ENCODE measurements at places on chromosomes 7 and 10. TPM values are rescaled to one million over a fixed set of nuclear protein-coding genes. Genes with fewer than 3 reads are reported as not detected.

FANK1 gene
- polyA plus RNA-seq = 9.2 TPM

TFR2 gene
- 1.1 TPM for polyA plus RNA-seq

GRCh38 chr10:47325303-47326291, 3.3 kb downstream of the GDF2 start:
- no peak for DNase-seq

GRCh38 chr10:29204070-29204800, 84.6 kb upstream of the LYZL1 start:
- peak; percentile 23 for DNase-seq

DNA sequence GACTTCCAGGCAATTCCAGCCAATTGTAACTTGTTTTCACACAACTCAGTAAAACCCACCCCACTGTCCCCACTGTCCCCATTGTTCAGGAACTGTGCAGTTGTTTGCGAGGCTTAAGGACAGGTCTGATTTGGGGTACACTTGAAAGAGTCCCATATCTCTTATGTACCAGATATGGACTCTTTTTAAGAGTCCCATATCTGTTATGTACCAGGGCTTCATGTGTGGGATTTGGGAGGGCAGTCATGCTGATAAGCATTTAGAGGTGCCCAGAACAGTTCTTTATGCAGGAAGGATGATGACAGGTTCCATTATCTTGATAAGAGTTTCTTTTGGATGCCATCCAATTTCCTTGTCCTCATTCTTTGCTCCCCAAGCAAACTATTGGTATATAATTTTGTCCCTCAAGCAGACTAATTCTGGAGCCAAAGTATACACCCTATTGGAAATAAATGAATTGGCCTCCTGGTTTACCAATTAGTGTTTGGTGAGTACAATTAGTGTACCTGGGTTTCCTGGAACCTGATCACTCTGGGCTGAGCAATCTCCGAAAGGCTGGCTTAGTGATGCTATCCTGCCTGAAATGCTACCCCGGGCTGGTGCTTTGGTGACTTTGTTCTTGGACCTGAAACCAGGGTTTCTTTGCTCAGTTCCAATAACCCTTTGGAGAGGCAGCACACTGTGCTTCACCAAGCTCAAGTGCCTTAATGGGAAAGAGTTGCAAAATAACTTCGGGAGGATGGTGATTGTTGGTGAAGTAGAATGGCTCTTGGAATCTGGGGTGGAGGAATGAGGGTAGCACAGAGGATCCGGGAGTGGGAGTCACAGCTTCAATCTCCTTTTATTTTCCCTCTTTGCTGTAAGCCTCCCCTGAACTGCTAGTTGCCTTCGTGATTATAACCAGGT, 6.2 kb upstream of the DMBT1 start:
- DNase-seq = no peak

GRCh38 chr10:688312-689120, 952 bp downstream of the DIP2C start:
- DNase-seq = peak; percentile 26

DNA sequence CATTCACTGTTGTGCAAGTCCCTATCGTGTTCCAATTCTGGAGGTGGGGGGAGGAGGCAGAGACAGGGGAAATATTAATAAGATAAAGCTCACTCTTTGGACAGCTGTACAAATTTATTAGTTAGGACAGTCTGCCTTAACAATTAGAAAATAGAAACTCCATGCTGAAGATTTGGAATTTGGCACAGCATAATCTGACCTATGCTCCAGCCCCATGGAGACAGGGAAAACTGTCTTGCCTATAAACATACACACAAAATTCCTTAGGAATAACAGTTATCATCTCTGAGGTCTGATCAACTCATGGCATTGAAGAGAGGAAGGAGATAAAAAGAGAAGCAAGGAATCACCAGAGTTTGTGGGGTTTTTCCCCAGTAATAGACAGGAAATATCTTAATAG, 335.4 kb upstream of the MEOX2 start:
- no peak for DNase-seq

- no peak for DNase-seq
Measured at GRCh38 chr10:34845070-34845469, 30.0 kb upstream of the PARD3 start.
